ENCODE measurements at places on chromosomes 5 and 9.

DNA sequence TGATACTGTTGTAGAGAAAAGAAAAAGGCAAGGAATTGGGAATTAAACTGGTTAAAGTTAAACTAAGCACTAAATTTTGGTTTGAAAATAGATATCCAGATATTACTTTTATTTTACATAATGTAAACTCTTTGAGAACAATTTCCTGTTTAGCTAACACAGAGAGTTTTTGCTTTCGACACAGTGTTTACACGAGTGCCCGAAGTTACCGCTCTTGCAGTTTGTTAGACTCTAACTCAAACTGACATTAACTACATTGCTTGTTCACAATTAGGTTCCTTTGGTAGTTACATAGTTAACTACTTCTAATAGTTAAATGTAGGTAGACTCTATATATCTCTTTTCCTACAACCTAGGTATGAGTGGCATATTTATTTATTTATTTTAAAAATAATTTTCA, 117.1 kb upstream of the CHD1 start:
- DNase-seq = no peak

DNA sequence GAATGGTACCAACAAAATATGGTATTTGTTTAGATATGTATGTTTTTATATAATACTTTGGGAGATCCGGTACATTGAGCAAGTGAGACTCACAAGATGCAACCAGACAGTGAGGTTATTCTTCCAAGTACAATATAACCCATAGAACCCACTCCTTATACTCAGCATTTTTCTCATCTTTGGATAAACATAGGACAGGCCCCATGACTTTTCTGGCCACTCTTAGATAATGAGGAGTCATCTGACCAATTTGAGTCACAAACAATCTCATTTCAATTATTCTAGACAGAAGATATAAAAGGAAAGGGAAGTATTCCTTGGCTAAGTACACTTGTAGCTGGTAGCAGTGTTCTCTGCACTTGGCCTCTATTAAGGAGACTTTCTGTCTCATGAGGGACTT, 150.2 kb downstream of the SGCD start:
- no peak for DNase-seq

DNA sequence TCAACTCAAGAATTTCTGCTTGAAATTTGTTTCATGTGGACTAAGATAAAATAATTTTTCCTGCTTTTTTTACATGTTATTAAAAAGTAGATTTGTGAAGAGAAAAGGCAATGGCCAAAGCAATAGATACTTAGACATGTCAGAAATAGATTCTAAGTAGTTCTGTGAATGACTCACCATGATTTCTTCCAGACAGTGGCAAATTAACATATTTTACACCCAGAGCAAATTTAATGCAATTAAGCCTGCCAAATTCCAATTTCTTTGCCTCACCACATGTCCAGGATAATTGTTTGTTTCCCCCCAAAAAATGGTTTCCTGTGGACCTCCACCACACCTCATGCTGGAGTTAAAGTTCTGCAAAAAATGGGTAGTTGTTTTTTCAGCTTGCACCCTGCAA, 651.4 kb downstream of the CETN3 start:
- no peak for DNase-seq

GRCh38 chr9:91885746-91886413, 64.1 kb downstream of the ROR2 start:
- DNase-seq = no peak

DNA sequence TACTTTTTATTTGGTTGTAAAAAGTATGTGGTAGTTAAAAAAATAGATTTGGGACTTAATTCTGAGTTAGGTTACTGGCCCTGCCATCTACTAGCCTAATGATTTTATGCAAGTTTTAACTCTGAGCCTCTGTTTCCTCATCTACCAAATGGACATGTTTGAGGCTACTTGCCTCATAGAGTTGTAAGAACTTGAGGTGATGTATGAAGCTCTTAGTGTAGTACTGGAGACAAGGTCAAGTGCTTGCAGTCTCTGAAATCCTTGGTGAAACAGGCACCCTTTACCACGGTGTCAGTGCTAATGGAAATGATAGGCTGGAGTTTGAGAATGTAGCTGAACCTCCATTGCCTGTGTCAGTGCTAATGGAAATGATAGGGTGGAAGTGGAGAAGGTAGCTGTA, 15.3 kb downstream of the GPR107 start:
- DNase-seq = no peak

- DNase-seq = no peak
Observed at GRCh38 chr9:87578625-87579024, 81.0 kb downstream of the DAPK1 start.

DNA sequence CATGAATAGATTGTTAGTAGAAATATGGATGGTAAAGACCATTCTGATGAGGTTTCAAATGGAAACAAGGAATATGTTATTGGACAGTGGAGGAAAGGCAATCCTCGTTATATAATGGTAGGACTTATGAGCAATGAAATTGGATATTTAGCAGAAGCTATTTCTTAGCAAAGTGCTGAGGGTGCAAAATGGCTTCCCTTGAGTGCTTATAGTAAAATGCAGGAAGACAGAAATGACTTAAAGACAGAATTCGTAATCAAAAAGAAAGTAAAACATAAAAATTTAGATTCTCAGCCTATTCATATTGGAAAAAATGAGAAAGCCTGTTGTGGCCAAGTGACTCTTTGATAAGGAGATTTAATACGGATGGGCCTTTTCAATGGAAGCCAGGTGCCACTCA, 102.1 kb upstream of the ADRA1B start:
- no peak for DNase-seq

- DNase-seq = no peak
Observed at GRCh38 chr9:131880833-131881583, 141.1 kb upstream of the RAPGEF1 start.
